ENCODE measurements at places on chromosomes 4 and X.

GRCh38 chr4:28009541-28009940, 1148.9 kb downstream of the STIM2 start:
- DNase-seq = no peak

DNA sequence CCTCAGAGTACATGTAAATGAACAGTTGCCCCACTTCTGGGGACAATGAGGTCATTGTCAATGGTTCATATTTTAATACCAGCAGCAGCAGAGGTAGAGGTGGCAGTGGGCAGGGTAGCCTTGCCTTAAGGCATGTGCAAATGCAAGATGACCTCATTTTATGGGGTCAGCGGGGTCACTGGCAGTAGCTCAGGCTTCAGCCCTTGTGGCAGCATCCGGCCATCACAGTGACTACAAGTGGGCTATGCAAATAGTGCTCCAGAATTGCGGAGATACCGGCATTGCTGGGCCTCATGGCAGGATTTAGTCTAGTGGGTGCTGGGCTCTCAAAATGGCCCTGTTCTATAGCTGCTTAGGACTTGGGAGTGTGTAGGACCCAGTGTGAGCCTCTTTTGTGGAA, 144.7 kb downstream of the FAM47A start:
- no peak for DNase-seq

DNA sequence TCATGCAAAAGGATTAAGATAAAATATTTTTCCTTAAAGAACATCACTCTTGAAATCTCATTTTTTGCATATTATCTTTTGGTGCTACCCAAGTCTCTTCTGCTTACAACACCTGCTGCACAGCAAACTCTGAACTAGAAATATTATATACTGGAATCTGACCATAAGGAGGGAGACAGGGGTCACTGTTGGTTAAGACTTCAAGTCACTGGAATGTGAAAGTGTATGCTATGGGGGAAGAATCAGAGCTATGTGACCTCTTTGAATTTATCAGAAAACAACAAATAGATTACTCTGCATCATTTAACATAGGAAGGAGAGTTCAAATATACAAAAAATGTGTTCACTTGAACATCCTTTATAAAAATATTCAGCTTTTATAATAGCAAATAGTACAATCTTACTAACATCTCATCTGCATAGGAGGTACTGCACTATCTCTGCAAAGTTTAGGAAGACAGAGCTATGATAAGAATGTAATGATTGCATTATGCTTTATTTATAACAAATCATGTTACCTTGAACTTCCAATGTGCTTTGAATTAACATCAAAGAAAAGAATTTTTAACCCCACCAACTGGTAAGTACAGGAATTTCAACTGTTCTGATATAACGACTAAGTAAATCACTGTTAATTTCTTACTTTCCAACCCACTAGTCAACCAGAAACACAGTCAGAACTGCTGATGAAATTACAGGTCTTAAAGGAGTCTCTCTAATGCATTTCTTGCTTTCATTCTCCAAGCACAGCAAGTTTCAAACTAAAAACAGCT, 69.8 kb downstream of the ZNF827 start:
- DNase-seq = no peak

DNA sequence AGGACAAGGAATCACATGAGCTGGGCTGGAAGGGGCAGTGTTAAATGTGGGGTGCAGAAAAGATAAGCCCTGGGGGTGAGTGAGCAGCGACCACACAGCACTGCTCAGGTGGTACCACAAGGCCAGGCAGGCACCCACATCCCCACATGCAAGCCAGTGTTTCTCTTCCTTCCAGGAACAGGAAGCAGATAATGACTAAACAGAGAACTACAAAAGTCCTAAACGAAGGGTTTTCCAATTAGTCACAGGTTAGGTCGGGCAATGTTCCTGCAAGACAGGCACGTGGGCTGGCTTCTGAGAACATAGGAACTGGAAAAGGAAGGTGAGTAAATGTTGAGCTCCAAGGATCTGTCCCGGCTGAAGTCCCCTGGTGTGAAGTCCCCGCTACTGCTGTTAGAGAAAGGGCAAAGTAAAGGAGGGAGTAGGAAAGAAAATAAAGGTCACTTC, 19.5 kb downstream of the RELL1 start:
- DNase-seq = no peak
